ENCODE measurements at places on chromosomes 11 and 22. TPM values are rescaled to one million over a fixed set of nuclear protein-coding genes. Genes with fewer than 3 reads are reported as not detected.

The SAA4 gene
- not detected for total RNA-seq

The CFL1 gene
- 912 TPM for total RNA-seq

The KCTD14 gene
- 0.28 TPM for total RNA-seq

The RPS19BP1 gene
- total RNA-seq: 33.9 TPM

The ANGPTL5 gene
- under 0.01 TPM for total RNA-seq

The PVALB gene
- total RNA-seq: not detected

The UBQLNL gene
- 0.14 TPM for total RNA-seq
